ENCODE measurements at places on chromosomes 7 and 10. TPM values are rescaled to one million over a fixed set of nuclear protein-coding genes. Genes with fewer than 3 reads are reported as not detected.

DNA sequence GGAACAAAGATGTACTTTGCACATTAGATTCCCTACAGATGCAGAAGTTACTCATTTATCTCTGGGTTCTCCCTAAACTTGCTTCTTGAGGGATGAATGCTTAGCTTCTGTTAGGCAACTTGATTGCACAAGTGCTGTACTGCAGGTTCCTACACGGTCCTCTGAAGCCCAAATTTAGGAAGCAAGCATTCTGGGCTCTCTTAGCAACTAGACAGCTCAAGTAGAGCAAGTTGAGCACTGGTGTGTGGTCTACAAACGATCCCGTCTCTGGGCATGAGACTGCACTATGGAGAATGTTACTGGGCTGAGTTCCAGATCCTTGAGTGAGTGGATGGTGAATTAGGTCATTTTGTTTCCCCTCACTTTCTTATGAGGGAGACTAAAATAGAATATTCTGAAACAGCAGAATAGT lies 14.3 kb downstream of the SEMA3D start:
- no peak for DNase-seq

GRCh38 chr10:35685402-35685801 lies 43.3 kb upstream of the FZD8 start:
- no peak for DNase-seq

DNA sequence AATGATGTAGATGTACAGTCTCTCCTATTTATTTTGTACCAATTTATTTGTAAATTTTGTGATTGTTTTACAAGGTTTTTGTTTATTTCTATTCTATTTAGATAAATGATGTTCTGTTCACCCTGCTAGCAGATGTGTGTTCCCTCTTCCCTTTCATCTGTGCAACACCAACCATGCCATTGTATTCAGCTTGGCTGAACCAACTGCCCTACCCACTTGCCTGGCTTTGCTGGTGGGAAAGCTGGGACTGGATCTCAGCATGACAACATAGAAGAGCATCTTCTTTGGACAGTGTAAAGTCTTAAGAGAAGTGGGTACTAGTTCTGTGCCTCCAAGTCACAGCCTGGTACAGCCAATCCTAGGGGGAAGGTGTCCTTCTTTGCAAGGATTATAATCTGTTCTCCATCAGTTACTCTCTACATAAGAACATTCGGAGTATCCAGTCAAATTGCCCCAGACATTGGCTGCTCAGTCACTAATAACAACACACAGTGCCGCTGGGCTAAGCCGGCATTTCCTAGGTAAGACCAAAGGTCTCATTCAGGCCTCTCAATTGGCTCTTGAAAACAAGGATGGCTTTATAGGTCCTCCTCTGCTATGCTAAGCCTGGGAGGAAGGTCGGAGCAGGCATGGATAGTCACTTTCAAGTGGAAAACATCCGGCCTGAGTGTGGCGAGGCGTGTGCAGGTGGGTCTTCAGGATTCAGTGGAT lies 109.7 kb downstream of the NT5C2 start:
- no peak for DNase-seq

Gene GPNMB
- 554 TPM for total RNA-seq

DNA sequence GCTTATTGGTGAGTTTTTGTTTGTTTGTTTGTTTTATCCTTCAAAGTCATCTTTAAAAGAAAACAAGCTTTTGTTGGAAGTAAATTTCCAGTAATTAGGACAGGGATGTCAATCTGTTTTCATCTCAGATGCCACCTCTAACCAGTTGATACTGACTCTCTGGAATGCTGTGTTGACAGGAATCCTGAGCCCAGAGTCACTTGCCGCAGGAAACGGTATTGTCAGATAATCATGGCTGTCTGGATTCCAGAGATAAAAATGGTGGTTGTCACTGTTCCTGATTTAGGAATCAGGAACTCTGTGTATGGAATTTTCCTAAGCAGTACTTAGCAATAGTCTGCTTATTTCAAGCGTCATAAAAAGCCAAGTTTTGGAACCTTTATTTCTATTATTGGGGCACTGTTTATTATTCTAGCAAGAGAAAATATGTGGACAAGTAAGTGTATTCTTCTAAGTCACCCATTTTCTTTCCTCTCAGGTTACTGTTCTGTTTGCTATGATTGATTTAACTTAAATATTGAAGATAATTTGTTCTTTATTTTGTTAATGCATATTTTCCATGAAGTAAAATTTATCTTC lies 39.2 kb downstream of the CDC123 start:
- no peak for DNase-seq

DNA sequence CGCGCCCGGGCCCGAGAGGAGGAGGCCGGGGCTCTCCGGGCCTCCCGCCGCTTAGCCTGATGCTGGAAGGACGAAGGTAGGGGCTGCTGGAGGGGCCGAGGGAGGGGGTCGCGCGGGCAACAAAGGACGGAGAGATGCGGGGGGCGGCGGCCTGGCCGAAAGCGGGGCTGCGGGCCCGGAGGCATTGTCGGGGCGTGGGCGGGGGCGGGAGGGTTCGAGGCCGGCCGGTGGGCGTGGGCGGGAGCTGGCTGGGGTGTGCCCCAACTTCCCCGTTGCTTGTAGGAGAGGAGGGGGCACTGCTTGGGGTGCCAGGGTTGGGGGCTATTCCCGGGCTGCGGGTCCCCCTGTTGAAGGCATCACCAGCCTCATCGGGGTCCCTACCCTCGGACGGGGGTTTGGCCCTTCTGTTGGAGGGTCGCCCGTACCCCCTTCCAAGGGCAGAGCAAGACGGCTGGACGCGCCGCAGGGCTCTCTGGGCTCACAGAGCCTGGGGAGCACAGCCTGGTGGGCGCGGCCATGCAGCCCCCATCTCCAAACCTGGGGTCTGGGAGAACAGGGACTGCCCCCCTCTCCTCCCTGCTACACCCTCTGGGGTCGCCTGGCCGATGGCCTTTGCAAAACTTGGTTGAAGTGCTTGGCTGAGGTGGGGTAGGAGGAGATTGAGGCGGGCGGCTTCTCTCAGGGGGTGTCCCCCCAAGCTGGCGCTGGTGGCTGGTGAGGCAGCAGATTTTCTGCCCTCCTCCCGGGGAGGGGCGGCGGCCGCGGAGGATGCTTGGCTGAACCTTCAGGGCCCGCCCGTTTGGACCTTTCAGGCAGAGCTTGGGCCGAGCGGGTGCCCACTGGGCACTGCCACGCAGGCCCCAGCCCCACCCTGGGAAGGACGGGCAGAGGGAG lies 699 bp downstream of the CLIP2 start:
- no peak for DNase-seq

Gene CCNJ
- 2.1 TPM for total RNA-seq

GRCh38 chr10:72567889-72568640 lies 57.8 kb downstream of the MICU1 start:
- no peak for DNase-seq

- DNase-seq, result no peak
Observed at GRCh38 chr10:131843881-131844284, 56.9 kb upstream of the PPP2R2D start.

DNA sequence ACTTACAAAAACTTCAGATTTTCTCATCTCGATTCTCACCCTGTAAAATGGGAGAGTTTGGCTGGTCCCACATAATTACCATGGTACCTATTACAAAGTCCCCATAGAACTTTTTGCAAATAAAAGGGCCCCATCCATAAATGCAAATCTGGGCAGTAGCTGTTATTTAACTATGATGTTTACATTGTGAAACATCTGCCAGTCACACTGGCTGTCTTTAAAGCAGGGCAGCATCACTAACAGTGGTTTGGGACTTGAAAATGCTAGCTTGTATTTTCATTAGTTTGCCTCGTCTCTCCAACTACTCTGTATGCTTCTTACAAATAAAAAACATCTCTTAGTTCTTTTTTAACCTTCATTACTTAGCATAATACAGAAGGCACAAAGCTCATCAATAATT lies 240.7 kb downstream of the FZD1 start:
- DNase-seq, result no peak

Gene ARL5B
- total RNA-seq, result 12.6 TPM

- DNase-seq, result no peak
Observed at GRCh38 chr10:30842185-30842584, 189.5 kb downstream of the ZNF438 start.

Gene VSTM4
- total RNA-seq, result 3.5 TPM

- peak; percentile 94 for DNase-seq
Observed at GRCh38 chr10:22849077-22849805, 78.6 kb upstream of the ARMC3 start.

DNA sequence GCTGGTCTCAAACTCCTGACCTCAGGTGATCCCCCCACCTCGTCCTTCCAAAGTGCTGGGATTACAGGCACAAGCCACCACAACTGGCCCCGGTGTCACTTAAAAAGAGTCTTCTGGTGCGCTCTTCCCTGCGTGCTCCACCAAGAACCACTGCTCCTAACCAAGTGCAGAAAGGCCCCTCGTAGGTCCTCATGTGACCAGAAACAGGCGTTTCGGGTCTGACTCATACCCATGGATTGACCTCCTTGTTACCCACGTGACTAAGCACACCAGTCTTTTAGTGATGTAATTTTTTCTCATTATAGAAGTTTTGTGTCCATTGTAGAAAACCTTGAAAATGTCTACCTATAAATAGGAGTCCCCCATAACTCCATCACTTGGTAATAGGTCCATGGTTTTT lies 13.9 kb downstream of the FKBP6 start:
- DNase-seq, result no peak

Gene EPHA1
- total RNA-seq, result 94.5 TPM

GRCh38 chr7:29598613-29599012 lies 35.0 kb downstream of the PRR15 start:
- DNase-seq, result no peak

Data from lower leg skin (tissue), 4 donors.